GM12891 (cell line): ENCODE measurements at places on chromosomes 16 and 17.

DNA sequence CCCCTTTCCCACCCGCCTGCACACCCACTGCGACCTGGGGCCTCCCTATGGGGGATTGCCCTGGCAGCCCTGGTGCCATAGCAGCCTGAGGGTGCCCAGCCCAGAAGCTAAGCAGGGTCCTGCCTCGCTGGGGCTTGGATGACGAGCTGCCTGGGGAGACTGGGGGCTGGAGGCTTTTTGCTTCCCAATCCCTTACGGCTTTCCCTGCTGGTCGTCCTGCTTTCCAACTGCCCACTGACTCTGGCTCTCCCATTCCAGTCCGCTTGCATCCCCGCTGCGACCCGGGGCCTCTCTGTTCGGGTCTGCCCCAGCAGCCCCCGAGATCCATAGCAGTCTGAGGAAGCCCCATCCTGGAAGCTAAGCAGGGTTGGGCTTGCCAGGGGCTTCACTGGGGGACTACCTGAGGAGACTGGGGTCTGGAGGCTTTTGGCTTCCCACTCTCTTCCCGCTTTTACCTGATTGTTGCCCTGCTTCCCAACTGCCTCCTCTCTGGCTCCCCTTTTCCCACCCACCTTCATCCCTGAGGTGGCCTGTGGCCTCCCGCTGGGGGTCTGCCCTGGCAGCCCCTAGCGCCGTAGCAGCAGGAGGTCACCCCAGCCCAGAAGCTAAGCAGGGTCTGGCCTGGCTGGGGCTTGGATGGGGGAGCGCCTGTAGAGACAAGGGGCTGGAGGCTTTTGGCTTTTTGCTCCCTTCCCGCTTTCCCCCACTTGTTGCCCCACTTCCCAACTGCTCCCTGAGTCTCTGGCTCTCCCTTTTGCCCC is 2292.8 kb downstream of the TP53TG3F start:
- no peak for DNase-seq

DNA sequence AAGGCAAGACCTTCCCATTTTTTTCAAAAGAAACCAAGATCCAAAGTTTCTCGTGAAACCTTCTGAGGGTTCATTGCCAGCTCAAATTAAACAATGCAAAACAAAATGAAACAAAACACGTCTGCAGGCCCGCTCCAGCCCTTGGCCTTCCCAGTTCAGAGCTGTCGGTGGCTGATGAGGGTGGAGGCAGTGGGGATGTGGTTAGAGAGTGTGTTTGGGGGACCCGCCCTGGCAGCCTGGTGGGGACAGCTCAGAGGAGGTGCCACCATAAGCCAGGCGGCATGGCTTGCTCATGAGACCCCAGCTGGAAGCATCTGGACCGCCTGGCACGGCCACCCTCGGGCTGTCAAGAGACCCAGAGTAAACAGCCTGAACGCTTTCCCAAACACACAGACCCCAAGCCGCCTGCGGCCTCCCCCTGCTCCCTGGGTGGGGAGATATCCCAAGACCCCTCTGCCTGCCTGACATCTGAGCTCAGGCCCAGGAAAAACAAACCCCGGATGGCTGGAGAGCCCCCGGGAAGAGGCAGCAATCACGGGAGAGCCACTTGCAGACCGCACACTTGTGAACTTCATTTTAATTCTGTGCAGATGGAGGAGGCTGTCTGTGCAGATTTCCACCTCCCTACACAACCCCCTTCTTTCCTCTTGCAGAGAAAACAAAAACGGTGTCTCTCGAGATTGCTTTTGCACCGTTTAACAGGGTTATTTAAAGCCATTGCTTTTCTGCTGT is 35.4 kb upstream of the LITAF start:
- no peak for DNase-seq

- no peak for DNase-seq
Measured at GRCh38 chr17:44924107-44924544, 8.8 kb upstream of the GFAP start.

GRCh38 chr17:44820631-44821212 is 9.4 kb downstream of the GJC1 start:
- no peak for DNase-seq

DNA sequence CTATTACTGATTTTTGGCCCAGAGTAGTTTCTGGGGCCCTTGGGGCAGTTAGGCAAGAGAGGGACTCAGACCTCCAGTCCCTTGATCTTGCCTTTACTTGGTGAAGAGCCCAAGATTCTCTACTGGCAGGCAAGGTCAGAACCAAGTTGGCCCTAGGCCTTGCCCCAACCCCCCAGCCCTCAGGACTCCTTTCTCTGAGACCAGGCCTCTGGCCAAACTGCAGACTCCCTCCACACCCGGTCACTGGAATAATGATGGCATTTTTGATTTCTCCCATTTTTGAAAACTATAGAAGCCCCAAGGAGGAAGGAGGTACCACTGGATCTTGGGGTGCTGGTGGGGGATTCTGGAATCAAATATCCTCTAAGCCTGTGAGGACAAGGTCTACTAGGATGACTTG is 18.0 kb upstream of the HOXB9 start:
- no peak for DNase-seq

- DNase-seq = no peak
Measured at GRCh38 chr17:8520981-8521380, 85.3 kb downstream of the NDEL1 start.

DNA sequence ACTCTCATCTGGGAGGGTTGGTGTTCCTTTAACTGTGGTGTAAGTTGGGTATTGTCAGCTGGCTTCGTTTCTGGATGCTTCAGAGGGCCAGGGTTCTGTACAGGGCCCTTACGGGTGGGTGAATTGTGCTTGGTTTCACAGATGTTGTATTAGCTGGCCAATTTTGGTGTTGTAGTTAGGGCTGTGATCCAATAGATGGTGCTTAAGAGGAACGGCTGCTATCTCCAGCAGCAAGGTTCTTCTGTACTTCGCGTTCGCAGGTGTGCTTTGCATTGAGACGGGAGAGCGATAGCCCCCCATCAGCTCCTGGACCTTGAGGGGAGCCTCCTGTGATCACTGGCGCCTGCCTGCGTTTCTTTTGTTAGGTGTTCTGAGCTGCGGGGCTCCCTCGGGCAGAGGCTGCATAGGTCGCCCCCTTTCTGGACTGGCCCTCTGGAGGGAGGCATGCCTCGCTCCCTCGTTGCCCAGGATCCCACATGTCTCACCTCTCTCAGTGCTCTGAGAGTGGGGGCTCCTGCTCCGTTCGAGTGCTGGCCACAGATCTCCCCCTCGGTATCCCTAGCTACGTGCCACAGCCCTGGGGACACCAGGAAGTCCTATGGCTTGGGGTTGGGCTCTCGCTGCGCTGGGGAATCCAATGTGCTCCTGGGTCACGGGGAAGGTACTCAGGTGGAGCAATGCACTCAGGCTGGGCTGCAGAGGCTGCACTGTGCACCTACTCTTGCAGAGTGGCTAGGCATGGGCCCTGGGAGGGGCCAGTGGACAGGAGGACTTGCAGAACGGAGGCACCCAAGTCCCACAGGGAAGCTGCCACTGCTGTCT is 837 bp upstream of the PRDM7 start:
- DNase-seq = peak; percentile 29

GRCh38 chr17:45995627-45996270 is 3.3 kb upstream of the STH start:
- no peak for DNase-seq

GRCh38 chr17:10036511-10037061 is 131.5 kb upstream of the RCVRN start:
- no peak for DNase-seq

- DNase-seq = no peak
Measured at GRCh38 chr16:47712276-47713224, 251.4 kb downstream of the PHKB start.

DNA sequence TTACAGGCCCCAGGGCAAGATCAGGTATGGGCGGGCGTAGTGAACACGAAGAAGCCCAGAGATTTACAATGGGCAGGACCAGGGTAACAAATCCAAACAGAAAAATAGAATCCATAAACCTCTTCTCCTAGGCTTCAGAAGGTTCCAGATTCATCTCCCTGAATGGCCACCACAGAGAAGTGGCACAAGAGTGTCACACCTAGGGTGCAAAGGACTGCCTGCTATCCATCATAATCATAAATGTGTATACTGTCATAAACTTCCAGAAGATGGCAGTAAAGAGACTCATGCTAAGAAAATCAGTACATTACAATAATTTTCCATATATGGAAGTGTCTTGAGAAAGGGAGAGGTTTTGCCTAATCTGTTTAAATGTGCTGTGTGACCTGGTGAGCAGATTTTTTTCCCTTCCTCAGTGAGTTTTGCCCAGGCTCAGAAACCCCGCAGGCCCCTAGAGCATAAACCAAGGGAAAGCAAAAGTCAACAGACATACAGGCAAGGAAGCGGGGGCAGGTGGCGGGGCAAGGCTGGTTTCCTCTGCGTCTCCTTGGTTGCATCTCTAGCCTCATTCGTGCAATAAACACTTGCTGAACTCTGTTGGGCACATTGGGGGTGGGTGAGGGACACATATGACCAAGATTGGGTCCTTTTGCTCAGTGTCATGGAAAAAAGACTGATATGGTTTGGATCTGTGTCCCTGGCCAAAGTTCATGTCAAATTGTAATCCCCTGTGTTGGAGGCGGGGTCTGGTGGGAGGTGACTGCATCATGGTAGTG is 92.0 kb upstream of the CDH5 start:
- DNase-seq = no peak

DNA sequence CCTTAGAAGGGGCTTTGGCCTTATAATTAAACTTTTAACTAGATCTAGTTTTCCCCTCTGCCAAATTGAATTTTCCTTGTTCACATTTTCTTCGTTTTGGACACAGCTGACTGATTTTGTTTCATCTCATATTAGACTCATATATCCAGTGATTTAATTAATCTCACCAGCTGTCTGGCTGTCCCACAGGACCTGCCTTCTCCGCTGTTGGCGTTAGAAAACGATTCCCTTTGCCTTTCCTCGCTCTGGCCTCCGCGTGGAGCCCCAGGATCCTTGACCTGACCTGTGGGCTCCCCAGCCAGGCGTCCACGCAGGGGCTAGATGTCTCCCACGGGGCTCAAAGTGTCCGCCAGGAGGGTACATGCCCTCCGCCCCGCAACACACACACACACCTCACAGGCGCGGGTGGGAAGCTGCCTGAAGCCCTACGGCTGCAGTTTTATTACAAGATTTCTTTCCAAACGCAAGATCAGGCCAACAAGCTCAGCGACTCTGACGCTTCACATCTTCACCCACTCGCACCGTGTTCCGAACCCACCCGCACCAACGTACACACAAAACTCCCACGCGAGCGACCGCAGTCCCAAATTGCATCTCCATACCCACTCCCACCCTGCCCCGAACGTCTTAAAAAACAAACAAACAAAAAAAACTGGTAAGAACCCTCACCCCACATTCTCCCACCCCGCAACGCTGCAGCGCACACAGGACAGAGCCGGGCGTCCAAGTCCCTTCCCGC is 1.1 kb downstream of the RPRML start:
- no peak for DNase-seq

- DNase-seq = no peak
Measured at GRCh38 chr17:76599694-76600460, 14.2 kb upstream of the ST6GALNAC2 start.

DNA sequence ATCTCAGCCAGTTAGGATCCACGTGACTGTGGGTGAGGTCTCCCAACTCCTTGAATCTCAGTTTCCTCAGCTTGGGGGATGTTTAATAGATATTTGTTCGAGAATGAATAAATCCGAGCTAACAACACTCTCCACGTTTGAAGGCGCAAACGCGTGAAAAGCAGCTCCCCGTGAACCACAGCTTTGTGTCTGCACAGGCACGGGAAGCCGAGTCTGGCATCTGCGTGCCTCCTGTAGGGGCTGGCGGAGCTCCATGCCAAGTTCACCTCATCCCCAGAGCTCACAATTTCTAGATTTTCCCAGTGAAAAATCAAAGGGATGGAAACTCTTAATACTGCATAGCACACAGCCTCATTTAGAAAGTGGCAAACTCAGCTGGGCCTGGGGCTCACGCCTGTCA is 14.3 kb downstream of the SGSH start:
- DNase-seq = no peak
